CMK (cell line): ENCODE measurements at places on chromosomes 6 and 20.

GRCh38 chr6:7161253-7161623, 53.5 kb downstream of the RREB1 start:
- no peak for DNase-seq

DNA sequence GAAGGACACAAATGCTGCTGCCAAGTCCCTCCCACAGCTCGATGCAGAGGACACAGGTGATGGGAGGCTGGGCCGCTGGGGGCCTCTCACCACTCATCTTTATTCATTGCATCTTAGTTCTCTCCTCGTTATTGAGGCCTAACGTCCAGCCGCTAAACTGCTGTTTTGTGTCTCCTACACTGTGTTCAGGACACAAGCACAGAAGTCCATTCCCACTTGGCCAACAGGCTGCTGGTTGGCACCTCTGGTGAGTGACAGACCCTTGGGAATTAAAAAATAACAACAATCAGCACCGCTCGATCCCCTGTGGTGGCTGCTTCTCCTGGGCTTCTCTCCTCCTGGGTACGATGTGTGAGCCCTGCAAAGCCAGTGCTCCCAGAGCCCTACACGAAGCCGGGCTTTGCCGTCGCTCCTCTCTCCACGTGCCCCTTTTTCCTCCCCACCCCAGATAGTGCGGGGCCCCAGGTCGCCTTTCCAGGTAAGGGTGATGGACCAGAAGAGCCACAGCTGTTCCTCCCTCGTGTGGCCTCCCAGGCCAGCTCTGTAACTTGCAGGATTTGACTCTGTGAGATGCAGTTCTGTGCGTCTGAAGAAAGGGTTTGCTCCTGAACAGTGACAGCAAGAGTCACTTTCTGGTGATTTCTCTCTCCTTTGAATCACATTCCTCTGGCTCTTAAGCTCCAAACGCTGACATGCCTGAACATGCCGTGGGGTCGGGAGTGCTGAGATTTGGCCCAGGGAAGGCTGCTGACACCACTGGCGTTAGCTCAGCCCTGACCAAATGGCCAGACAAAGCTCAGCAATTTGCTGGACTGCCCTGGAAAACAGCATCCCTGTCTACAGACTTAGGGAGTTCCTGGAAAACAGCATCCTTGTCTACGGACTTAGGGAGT, 59.3 kb downstream of the DLL1 start:
- no peak for DNase-seq

DNA sequence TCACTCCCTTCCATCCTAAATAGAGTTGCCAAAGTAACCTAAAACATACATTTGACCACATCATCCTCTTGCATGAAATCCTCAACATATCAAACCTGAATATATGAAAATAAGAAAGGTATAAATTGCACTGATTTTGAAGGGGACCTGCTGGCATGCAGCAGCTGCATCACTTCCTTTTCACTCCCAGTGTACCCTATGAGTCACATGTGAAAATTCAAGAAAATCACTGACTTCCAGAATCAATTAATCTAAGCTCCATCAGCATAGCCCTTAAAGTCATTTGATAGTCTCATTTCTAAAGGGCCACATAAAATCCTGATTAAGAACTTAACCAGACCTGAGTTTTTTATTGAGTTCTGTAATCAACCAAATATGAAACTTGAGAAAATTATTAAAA, 24.3 kb downstream of the SNX14 start:
- DNase-seq: no peak

DNA sequence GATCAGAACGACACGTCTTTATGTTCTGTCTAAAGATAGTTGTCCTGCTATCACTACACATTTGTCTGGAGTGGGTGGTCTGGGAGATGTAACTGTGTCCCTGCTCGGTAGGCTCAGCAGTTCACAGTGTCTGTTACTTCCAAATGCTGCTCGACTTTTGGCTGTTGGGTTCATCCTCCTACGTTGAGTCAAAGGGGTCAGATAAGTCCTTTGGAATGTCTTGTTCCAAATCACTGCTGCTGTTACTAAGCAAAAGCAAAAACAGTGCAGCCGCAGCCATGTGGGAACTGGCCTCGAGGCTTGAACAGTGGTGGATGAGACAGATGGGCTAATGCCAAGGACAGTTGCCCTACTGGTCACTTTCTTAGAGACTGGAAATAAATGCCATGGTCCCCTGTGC, 272.2 kb upstream of the MAP3K7 start:
- DNase-seq: no peak

- DNase-seq: no peak
These were observed 34.3 kb downstream of the PRSS35 start for GRCh38 chr6:83546636-83547035.

DNA sequence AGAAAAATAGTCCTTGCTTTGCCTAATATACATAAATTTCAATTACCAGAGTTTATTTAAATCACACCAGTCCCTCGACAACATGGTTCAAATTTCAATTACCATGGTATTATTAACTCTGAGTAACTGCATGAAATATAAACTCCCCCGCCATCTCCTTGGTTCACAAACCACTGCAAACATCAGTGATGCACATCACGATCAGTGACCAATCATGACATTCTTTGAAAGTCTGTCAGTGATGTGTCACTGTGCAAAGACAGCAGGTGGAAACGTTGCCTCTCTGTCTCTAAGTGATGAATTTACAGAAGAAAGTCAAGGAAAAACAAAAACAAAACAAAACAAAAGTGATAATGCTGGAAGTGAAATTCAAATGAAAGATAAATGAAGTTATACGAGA, 86.7 kb downstream of the TASP1 start:
- no peak for DNase-seq

- DNase-seq: no peak
These were observed 3.1 kb downstream of the HS3ST5 start for GRCh38 chr6:114339706-114340105.

- DNase-seq: no peak
These were observed 25.8 kb downstream of the ESF1 start for GRCh38 chr20:13758884-13759283.

GRCh38 chr6:16736856-16737775, 24.1 kb downstream of the ATXN1 start:
- no peak for DNase-seq

DNA sequence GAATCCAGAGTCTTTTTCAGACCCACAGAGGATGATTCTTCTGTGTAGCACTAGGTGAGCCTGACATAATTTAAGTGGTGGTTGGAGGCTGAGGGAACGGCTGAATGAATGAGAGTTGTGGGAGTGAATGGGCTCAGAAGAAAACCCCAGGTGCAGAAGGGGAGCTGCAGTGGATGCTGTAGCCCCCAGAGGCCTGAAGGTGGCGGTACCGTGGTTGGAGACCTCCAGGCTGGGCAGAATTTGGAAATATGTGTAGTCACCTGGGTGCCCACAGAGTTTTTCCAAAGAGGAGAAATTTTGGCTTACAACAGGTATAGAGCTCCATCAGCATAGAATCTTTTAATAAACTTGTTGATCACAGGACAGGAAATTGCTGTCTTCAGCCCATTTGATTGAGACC, 6.5 kb upstream of the RAET1G start:
- no peak for DNase-seq

GRCh38 chr6:113574147-113574546, 283.0 kb upstream of the MARCKS start:
- no peak for DNase-seq

DNA sequence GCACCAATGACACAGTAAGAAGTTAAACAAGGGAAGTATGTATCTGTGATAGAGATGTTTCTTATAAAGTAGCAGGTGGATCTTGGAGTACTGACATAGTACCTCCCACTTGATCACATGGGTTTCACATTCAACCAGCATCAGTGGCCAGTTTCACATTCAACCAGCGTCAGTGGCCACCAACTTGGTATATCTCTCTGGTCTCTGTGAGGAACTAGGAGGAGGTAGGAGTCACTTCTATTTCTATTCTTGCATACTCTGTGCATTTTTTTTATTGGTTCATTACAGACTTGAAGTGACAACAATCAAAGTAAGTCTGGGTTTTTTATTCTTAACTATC, 200.3 kb upstream of the SIM1 start:
- DNase-seq: no peak

- no peak for DNase-seq
These were observed 1.3 kb upstream of the VNN1 start for GRCh38 chr6:132715204-132715603.

DNA sequence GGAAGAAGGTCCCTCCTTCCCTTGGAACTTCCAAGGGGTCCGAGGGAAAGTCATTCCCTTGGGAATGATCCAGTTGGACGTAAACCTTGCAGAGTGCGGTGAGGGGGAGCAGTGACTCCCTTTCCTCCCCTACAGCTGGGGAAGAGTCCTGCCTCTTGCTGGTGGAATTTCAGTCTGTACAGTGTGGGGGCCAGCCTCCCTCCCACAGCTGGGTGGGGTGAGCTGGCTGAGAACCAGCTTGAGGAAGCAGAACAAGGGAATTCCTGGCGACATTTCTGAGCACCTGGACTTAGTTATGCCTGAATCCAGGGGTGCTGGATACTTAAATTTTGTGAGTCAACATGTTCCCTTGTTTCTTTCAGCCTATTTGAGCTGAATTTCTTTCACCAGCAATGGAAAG, 152.0 kb downstream of the ANKRD60 start:
- DNase-seq: no peak

DNA sequence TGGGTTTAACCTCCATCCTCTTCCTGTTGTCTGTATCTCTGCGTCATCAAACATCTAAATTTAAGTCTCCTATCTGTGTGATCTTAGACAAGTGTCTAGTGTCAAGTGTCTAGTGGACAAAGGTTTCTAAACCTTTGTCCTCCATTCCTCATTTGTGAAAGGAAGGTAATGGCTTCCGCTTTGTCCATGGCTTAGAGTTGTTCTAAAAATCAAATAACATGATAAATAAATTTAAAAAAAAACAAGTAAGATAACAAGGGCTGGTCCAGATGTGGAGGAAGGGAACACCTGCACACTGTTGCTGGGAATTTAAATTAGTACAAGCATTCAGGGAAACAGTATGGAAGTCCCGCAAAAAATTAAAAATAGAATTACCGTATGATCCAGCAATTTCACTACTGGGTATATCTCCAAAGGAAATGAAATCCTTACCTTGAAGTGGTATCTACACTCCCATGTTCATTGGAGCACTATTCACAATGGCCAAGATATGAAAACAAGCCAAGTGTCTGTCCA, 17.6 kb upstream of the SERPINB1 start:
- no peak for DNase-seq

DNA sequence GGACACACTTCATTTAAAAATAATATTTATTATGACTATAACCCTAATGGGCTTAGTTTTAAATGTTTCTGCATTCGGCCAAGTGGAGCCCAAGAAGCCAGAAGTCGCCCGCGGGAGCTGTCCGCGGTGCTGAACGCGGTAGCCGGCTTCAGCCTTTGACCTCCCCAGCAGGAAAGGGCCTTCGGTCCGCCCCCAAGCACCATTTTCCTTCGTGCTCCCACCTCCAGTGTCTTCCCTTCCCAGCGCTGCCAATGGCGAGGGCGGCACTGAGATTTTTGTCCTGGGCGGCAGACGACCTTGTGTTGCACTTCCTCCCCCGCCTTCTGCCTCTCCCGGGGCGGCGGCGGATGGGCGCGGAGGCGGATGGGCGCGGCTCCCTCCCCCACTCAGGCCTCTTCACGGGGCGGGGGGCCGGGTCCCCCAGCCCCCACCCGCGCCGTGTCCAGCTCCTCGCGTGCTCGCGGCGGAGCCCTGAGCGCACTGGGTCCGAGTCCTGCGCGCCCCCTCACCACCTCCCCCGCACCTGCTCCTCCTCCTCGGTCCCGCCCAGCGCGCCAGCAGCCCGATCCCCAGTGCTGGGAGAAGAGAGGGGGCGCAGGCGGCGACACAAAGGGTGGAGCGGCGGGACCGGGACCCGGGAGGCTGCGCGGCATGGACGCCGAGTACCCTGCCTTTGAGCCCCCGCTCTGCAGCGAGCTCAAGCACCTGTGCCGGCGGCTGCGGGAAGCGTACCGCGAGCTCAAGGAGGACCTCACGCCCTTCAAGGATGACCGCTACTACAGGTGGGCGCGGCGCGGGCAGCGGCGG, 23.6 kb upstream of the TMEM181 start:
- no peak for DNase-seq

- DNase-seq: no peak
These were observed 277.9 kb upstream of the IRAK1BP1 start for GRCh38 chr6:78589436-78589835.

DNA sequence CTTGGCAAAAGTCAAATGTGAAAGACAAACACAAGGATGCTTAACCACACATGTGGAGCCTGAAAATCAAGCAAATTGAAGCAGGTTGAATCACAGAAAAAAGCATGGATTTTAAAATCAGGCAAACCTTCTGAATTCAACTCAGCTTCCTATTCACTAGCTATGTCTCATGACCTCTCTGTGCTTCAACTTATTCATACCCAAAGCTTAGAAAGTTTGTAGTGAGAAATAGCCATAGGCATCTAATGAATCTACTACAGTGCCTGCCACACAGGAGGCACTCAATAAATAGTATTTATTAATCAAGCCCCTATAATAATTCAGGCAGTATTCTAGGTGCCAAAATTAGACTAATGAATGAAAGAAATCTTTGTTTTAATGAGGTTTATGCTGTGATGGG, 112.2 kb upstream of the TNFAIP3 start:
- no peak for DNase-seq

DNA sequence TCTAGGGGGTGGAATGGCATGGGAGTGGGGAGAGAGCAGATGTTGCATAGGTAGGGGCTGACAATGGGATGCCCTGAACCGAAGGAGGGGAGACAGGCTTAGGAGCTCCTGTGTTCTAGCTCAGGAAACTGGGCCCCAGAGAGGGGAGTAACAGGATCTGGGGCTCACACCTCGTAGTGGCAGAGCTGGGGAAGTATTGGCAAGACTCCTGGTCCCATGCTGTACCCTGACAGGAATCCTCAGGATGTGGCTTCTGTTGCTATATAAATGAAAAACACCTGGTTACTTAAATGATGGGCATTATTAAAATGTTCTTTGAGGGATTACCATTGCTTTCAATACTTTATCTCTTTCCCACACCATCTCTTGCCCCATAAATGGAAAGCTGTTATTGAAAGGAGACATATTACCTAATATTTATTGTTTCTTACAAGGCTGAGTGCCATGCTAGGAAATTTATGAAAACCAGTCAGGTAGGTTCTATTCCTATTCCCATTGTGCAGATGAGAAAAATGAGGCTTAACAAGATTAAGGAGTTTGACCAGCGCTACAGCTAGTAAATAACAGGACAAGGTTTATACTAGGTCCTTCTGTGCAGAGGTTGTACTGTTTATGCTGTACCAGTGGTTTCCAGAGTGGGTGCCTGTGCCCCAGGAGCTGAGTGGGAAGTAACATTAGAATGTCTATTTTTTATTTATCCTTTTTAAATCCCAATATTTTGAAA, 35.3 kb upstream of the TCP11 start:
- no peak for DNase-seq
